SHP77 treated with DMSO at 0.1 percent for 48 hours (cell line): ENCODE measurements at places on chromosomes 4 and X.

GRCh38 chr4:150215601-150216000 lies 137.4 kb downstream of the DCLK2 start:
- no peak for DNase-seq

DNA sequence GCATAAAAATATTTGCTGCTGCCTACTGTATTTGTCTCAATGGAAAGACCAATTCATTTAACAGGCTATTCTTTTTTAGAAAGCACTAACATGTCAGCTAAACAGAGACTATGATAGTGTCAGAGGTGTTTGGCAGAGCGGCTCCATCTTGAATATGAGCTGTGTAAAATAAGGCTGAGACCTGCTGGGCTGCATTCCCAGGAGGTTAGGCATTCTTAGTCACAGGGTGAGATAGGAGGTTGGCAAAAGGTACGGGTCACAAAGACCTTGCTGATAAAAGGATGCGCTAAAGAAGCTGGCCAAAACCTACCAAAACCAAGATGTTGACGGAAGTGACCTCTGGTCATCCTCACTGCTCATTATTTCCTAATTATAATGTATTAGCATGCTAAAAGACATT lies 41.8 kb downstream of the NPY5R start:
- DNase-seq = no peak

GRCh38 chr4:152598454-152598853 lies 62.6 kb upstream of the FBXW7 start:
- DNase-seq = no peak

DNA sequence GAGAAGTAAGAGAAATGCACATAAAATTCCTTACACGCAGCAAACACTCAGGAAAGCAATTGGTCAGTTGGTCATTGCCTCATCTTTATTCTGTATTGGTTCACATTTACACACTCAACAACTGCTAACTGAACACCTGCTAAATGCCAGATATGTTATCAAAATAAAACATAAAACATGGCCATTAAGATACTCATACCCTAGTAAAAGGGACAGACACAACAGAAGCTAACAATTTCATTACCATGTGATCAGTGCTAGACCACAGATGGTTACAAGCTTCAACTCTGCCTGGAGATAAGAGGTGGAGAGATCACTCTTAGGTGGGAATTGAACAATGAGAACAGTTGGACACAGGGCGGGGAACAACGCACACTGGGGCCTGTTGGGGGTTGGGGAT lies 26.2 kb downstream of the TEC start:
- no peak for DNase-seq

DNA sequence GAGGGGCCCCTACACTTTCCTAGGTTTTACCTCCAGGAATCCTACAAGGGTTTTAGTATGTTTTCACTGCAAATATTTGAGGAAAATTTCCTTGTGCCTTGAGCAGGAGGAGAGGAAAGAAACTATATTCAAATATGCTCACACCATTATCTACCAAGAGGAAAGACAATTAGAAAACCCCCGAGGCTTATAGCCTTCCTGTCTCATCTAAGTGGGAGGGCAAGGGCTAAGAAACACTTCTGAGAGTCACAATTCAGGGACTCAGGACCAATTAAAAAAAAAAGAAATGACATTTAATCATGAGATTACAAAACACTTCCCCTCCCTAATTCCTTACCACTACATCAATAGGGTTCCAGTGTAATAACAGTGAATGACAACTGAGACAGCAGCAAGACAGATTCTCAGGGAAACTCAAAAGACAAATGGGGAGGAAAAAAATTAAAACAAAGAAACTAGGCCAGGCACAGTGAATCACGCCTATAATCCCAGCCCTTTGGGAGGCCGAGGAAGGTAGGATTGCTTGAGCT lies 45.6 kb downstream of the ATRX start:
- DNase-seq = no peak

DNA sequence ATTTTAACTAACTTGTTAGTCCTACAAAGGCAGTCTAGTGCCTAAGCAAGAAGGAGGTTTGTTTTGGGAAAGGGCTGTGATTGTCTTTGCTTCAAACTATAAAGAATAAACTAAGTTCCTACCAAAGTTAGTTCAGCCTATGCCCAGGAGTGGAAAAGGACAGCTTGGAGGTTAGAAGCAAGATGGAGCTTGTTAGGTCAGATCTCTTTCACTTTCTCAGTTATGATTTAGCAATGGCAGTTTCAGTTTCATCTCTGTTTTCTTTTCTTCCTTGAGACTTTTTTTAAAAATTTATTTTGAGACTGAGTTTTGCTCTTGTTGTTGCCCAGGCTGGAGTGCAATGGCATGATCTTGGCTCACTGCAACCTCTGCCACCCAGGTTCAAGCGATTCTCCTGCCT lies 82.9 kb upstream of the NLGN4X start:
- no peak for DNase-seq

DNA sequence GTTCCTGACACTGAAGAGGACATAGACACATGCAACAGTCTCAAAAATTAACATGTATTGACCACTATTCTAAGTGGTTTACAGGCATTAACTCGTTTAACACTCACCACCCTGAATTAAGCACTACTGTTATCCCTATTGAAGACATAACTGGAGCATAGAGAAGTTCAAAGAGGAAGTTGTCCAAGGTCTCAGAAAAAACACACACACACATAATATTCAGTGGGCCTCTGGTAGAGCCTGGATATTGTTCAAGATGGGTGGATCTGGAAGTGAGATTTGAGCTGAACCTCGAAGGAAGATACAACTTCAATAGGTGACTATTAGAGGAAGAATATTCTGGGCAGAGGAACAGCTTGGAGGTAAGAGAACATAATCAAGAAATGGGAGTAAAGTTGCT lies 334.9 kb downstream of the HNRNPD start:
- no peak for DNase-seq

DNA sequence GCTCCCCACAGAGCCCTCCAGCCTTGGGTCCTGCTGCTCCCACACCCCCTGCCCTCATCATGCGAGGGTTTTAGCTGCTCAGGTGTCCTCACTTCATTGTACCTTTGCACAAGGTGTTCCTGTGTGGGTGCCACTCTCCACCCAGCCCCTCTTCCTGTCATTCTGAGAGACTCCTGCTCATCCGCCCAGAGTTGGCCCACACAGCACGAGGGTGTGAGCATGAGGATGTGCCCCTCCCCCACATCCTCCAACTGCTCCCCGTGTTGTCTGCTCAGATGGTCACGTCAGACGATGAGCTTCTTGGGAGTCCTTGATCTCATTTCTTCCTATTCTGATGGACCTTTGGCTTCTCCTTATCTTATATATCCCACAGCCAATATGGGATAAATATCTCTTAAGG lies 53.2 kb downstream of the HTT-AS start:
- DNase-seq = no peak

GRCh38 chrX:154720067-154720466 lies 30.8 kb downstream of the GAB3 start:
- no peak for DNase-seq

DNA sequence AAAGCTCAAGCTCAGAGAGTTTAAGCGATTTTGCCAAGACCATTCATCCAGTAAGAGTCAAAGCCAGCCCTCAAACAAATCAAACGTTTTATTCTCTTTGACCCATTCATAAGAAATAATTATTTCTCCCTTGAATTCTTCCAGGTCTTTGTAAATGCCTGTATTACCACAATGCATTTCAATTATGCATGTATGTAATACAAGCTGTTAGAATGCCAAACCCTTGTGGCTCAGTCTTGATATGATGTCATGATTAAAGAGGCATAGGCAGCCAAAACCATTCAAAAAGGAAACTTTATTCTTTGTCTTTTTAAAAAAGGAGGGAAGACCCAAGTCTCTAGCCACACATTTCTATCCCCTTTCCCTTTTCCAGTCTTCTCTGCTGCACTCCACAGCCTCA lies 56.5 kb upstream of the PGM2 start:
- DNase-seq = no peak

DNA sequence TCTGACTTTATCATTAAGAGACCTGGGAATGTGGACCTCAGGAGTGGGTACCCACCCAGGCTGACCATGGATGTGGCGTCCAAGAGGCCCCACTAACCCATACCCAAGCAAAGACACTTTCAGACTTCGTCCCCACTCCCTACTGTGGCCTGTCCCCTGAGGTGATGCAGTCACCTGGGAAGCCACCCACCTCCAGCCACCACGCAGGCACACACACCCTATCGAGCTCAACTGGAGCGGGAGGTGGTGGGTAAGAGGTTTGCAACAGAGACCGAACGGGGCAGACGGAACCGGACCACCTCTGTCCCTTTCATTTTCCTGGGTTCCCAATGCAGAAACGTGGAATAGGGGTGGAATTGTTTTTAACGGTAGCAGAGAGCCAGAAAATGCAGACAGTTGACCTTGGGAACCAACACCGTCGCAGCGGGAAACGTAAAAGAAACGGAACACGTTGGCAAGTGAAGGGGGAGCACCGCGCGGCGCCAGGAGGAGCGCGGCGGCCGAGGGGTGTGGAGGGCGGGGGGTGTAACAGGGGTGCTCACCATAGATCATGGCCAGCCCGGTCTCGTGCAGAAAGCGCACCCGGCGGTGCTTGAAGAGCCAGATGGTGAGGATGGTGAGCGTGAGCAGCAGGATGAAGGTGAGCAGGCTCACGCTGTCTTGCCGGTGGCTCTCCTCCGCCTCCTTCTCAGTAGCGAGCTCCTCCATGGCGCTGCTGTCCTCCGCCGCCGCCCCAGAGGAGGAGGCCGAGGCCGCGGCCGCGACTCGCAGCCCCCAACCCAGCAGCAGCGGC lies 559 bp downstream of the SLC9A7 start:
- no peak for DNase-seq

- DNase-seq = no peak
These were observed 137.5 kb downstream of the PALLD start for GRCh38 chr4:168634276-168634802.

DNA sequence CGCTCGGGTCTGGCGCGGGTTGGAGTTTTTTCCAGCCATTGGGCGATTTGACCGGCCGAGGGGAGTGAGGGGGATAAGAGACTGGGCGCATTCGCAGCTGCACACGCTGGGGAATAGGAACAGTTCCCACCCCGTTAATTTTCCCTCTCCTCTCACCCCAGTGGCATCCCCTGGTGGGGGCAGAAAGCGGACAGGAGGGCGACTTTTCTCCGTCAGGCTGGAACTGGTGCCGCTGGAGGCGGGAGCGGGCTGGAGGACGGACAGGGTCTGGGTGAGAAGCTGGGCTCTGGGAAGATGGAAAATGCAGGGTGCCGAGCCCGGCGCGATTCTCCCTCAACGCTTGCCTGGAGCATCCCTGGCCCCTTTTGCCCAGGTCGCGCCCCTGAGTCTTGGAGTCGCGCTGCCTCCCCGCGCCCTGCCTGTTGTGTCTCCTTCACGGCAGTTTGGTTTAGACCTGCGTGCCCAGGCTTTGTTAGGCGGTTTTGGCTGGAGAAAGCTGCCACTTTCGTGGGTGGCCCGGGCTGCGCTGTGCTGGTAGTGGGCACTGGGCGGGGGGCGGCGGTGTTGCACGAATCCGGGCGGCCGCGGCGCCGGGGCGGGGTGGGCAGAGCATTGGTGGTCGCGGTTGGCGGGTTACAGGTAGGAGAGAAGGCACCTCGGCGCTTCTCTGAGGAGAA lies 2.0 kb downstream of the ADGRL3 start:
- DNase-seq = no peak

DNA sequence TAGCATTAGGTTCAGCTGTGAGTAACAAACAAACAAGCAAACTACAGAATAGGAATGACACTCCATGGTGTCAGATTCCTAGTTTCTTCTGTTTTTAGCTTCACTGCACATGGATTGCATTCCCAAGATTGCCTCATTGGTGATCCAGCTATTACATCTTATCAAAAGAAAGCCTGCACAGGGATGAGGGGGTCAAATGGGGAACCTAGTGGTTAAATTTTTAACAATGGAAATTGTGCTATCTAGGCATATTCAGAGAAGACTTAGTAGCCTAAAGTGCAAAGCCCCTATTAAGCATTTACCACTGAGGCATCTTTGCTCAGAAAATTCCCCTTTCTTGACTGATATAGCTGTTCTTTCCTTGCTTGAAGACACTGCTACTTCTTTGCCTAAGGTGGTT lies 3.9 kb upstream of the TTC29 start:
- DNase-seq = no peak

DNA sequence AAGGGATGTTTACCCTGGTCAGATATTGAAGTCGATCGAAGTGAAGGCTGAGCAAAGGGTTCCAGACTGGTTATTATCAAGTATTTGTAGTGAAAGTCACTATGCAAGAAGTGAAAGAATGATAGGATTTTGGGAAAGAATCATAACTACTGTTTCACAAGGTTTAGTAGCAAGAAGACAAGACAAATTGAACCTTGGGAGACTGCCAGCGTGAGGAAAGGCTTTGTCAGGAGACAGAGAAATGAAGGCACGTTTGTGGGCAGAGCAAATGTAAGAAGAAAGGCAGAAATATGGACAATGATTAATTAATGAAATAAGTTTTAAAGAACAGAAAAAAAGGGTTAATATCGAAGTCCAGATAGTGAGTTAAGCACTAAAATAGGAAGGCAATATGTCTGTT lies 456.8 kb downstream of the TRIML1 start:
- DNase-seq = no peak

DNA sequence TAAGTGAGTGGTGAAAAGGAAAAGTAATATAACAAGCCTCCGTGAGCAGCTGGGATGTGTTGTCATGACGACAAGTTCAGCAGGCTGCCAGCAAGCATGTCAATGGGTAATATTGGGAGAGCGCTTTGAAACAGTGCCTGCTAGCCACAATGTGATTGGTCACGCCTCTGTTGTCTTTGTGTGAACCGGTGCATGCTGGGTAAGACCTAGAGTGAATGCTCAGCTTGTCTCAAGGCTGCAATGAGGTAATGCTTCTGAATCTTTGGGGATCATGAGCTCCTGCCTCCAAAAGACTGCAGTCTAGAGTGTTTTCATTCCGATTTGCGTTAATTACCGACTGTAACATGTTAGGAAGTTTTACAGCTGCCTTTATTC lies 54.9 kb downstream of the STOX2 start:
- DNase-seq = no peak

- DNase-seq = no peak
These were observed 3.4 kb downstream of the GK2 start for GRCh38 chr4:79404666-79405065.

DNA sequence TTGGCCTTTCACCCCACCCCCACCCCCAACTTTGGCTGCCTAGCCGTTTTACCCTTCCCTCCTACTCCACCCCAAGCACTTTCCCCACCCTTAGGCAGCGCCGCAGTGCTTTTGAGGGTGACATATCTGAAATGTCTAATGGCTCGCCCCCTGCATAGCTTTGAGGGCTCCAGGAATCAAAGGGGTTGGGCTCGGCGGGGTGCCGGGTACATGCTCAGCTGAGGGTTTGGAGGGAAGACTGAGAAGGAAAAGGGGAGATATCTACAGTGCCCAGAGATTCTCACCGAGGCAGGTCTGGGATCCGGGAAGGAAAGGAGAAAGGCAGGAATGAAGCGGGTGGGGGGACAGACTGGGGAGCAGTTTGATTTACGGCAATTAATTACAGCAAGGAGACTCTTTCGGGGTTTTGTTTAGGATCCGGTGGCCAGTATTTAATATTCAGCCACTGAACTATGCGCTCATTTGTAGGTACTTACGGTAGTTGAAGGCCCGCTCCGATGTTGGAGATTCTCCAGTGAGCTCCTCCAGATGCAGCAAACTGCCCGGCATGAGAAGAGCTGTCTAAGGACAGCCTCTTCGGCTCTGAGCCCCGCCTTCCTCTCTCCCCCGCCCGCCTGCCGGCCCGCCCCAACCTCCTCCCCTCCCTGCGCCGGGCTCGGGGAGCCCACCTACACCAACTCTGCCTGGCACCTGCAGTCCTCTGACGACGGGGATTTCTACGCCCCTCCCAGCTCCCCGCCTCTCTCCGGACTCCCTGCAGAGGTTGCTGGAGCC lies at the start of gene IGSF1:
Gene IGSF1 (minus strand): TSS at position 569 of the 774 bp plus-strand sequence. CDS start 2,632 bp downstream, outside the sequence.
- DNase-seq = no peak
